ENCODE measurements at places on chromosomes 2 and 18.
A peak's percentile ranks its signal among the peaks of the same experiment; 100 is the strongest.

GRCh38 chr2:218397820-218398436, 1.7 kb upstream of the CTDSP1 start:
- DNase-seq, result peak; percentile 2

GRCh38 chr2:237538001-237538720, 28.2 kb upstream of the PRLH start:
- no peak for DNase-seq

- DNase-seq, result no peak
Measured at GRCh38 chr2:46535360-46535759, 56.0 kb downstream of the TMEM247 start.

DNA sequence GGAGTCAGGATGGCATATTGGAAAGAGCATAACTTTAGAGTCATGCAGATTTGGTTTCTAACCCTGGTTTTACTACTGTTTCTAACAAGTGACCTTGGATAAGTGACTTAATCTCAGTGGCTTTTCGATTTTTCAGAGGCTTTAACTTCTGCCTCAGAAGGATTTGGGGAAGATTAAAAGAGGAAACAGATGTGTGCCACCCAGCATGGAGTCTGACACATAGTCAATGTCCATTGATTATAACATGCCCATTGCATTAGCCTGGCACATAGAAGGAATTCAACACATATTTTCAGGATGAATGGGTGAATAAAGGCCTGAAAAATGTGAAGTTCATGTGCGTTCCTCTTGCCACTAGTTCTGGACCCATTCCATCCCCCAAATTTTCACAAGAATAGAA, 438.2 kb downstream of the EPHA4 start:
- DNase-seq, result no peak

- no peak for DNase-seq
Measured at GRCh38 chr2:52345676-52346075, 1313.7 kb upstream of the NRXN1 start.

DNA sequence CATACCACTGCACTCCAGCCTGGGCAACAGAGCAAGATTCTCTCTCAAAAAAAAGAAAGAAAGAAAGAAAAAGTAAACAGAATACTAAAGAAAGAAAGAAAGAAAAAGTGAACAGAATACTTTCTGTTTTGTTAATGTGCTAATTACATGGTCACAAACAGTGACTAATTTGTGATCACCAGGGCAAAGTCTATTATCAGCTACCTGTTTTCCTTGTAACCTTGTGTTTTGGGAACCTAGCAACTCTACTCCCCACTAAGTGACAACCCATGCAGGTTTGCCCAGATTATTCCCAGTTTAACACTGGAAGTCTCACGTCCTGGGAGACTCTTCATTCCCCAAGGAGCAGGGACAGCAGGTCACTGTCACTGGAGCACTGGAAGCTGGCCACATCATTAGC, 16.7 kb upstream of the UGT1A9 start:
- no peak for DNase-seq

DNA sequence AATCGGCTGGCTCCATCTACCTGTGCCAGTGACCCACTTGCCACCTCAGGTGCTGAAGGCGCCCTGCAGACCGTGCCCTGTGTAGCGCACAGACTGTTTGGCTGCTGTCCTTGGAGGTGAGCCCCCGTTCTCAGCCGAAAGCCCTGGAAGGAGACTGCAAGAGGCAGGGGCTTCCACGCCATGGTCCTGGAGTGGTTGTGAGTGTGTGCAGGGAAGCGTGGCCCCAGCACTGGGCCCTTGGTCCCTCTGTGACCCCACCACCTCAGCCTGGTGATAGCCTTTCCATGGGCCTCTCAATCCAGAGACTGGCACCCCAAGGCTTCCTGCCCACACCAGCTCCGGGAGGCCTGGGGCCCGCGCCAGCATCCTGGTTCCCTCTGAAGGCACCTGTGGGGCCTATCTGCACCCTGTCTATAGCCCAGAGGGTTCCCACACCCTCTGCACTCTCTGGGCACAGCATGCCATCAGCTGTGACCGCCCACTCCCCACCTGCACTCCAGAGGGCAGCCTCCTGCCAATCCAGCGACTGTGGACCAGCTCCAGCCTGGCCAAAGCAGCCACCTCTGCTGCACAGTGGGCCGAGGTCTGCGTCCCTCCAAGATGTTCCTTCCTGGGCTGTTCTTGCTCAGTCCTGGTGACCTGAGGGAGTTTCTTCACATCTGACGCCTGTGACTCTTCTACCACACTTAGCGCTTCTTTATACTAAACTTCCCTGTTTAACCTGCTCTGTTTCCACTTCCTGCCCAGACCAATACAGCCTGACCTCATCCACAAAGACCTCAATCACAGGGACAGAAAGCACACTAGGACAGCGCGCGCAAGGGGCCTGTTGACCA, 109.5 kb downstream of the EIPR1 start:
- no peak for DNase-seq

Data from NCI-H187 treated with DMSO at 0.1 percent for 48 hours (cell line).